ENCODE measurements at places on chromosomes 2 and 18. TPM values are rescaled to one million over a fixed set of nuclear protein-coding genes. Genes with fewer than 3 reads are reported as not detected.

DSG4 gene
- not detected for total RNA-seq

ATG16L1 gene
- total RNA-seq, result 31.6 TPM

RGPD3 gene
- total RNA-seq, result 0.28 TPM

CCDC74B gene
- 9.2 TPM for total RNA-seq

IL1RN gene
- not detected for total RNA-seq

DQX1 gene
- 0.93 TPM for total RNA-seq

DNA sequence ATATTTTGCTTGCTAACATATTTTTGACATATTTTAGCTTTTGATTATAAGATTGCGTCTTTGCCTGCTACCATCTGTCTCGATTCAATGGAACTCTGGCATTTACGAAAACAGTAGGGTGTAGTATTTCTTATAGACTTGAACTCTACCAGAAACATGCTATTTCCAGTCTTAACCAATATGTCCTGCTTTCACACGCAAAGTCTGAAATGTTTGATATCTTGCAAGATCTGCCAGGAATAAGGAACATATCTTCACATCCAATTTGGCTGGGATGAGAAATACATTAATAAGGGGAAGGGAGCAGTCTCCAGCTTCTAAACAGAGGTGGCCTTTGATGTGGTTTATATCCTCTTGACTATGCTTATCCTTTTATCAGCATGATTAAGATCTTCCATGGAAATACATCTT lies 299.4 kb downstream of the ZNF521 start:
- H3K4me3 ChIP-seq, result no peak overlapping the region
- peaks cover 2% of the 10 kb centered on the region for H3K27me3 ChIP-seq
- no peak for DNase-seq
- H3K4me1 ChIP-seq, result peaks cover 8% of the 10 kb centered on the region
- no peaks in the 10 kb centered on the region for H3K36me3 ChIP-seq

- DNase-seq, result peak; percentile 92
- no peaks in the 10 kb centered on the region for H3K36me3 ChIP-seq
- peaks cover 5% of the 10 kb centered on the region for H3K4me1 ChIP-seq
- H3K27ac ChIP-seq, result peak overlapping the region; percentile 89
- no peaks in the 10 kb centered on the region for H3K27me3 ChIP-seq
- H3K4me3 ChIP-seq, result peak overlapping the region; percentile 78
These were observed 319.0 kb upstream of the SOX11 start for GRCh38 chr2:5373200-5373599.

GRCh38 chr2:134683561-134684112 lies 35.2 kb downstream of the TMEM163 start:
- peaks cover 8% of the 10 kb centered on the region for H3K27me3 ChIP-seq
- H3K27ac ChIP-seq, result no peak overlapping the region
- no peak for DNase-seq
- H3K36me3 ChIP-seq, result no peaks in the 10 kb centered on the region

GRCh38 chr2:118535818-118536212 lies 311.6 kb downstream of the EN1 start:
- DNase-seq, result no peak
- H3K27me3 ChIP-seq, result peaks cover 8% of the 10 kb centered on the region
- H3K4me3 ChIP-seq, result no peak overlapping the region
- H3K27ac ChIP-seq, result no peak overlapping the region
- H3K36me3 ChIP-seq, result no peaks in the 10 kb centered on the region
- no peaks in the 10 kb centered on the region for H3K4me1 ChIP-seq

GRCh38 chr2:235877275-235877802 lies 290.8 kb downstream of the GBX2 start:
- DNase-seq, result no peak
- H3K27me3 ChIP-seq, result no peaks in the 10 kb centered on the region
- H3K4me3 ChIP-seq, result no peak overlapping the region

DNA sequence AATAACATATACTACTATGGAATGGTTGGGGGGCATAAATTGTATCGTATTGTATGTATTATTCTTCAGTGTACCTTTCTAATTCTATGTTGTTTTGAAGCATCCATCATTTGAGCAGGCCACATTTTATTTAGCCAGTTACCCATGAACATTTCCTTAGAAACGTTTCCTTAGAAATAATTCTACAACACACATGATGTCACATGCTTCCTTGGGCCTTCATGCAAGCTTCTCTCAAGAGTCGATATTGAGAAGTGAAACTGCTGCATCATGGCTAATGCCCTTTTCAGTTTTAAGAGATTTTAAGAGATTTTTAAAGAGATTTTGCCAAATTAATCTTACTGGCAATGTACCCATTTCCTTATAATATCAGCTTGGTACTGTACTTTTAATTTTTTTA lies 63.9 kb downstream of the ALPK2 start:
- no peaks in the 10 kb centered on the region for H3K4me1 ChIP-seq
- no peak overlapping the region for H3K4me3 ChIP-seq
- no peaks in the 10 kb centered on the region for H3K27me3 ChIP-seq

DNA sequence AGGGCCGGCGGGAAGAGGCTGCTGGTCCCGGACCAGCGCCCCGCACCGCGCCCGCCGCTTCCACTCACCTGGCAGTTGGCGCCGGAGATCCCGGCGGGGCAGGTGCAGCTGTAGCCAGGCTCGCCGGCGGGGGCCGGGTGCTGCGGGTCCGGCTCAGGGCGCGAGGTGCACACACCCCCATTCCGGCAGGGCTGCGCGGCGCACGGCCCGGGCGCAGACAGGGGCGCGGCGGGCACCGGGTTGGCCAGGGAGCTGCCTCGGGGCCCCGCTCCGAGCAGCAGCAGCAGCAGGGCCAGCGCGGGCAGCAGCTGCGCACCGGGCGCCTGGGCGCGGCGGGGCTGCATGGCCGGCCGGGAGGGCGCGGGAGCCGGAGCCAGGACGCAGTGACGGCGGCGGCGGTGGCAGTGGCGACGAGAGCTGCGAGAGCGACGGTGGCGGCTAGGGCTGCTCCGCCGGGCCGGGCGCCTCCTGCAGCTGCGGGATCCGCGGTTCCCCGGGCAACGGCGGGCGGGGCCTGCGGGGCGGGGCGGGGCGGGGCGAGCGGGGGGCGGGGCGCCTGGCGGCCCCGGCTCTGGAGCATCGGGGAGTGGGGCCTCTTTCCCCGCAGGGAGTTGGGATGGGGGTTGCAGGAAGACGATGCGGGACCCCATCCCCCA lies at the start of gene DNER:
DNER (minus strand) TSS at position 476 of the 656 bp plus-strand sequence; CDS start at position 344, 132 bp downstream.
- H3K4me3 ChIP-seq, result peak within 1 kb of the TSS; percentile 70
- no peaks in the 10 kb centered on the region for H3K36me3 ChIP-seq
- peaks cover 93% of the 10 kb centered on the region for H3K27me3 ChIP-seq
- no peak within 1 kb of the TSS for H3K27ac ChIP-seq

GRCh38 chr18:62066102-62066818 lies 120.6 kb downstream of the PIGN start:
- H3K27me3 ChIP-seq, result no peaks in the 10 kb centered on the region
- DNase-seq, result no peak
- H3K4me1 ChIP-seq, result no peaks in the 10 kb centered on the region
- peaks cover 7% of the 10 kb centered on the region for H3K36me3 ChIP-seq
- H3K27ac ChIP-seq, result no peak overlapping the region

DNA sequence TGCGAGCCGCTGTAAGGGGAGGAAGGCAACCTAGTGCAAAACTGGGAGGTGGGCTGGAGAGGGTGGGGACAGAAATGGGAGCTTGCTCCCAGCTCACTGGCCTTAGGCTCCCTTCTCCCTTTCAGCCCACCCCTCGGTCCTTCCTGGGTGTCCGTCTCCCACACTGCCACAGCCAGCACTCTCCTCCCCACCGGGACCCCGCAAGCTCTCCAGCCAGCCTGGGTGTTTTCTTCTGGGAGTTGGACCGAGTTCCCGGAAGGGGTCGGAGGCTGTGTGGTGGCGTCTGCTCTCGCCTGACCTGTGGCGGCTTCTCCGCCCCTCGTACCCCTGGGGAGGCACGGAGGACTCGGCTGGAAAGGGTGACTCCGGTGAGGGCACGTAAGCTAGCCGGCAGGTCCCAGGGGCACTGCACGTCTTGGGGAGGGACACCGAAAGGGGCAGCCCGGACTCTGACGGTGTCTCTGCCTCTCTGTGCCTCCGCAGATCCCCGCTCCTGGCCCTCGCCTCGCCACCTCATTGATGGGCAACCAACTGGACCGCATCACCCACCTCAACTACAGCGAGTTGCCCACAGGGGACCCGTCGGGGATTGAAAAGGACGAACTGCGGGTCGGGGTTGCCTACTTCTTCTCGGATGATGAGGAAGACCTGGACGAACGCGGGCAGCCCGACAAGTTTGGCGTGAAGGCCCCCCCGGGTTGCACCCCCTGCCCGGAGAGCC lies 1.1 kb downstream of the LRATD1 start:
- no peaks in the 10 kb centered on the region for H3K36me3 ChIP-seq
- H3K27ac ChIP-seq, result no peak overlapping the region
- H3K27me3 ChIP-seq, result peaks cover 92% of the 10 kb centered on the region
- H3K4me1 ChIP-seq, result no peaks in the 10 kb centered on the region

- H3K4me1 ChIP-seq, result peaks cover 5% of the 10 kb centered on the region
- H3K36me3 ChIP-seq, result no peaks in the 10 kb centered on the region
- H3K27me3 ChIP-seq, result no peaks in the 10 kb centered on the region
These were observed 245.4 kb downstream of the METTL4 start for GRCh38 chr18:2325933-2326332.

DNA sequence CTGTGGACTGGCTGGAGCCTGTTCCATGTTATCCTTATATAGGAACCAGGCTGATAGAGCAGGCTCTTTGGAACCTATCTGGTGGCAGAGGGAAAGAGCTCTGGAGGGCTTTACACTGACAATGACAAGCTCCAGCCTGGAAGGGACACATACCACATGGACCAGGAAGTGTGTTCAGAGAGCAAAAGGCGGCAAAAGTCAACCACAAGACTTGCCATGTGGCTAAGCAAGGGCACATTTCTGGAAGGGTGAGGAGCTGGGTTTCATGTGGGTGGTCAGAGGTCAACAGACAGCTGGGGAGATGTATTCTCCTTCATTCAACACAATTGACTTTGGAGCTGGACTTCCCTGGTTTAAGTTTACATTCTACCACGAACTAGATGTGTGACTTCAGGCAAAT lies 325.2 kb downstream of the DYSF start:
- no peaks in the 10 kb centered on the region for H3K36me3 ChIP-seq
- H3K27me3 ChIP-seq, result no peaks in the 10 kb centered on the region
- DNase-seq, result no peak
- H3K4me3 ChIP-seq, result no peak overlapping the region
- no peaks in the 10 kb centered on the region for H3K4me1 ChIP-seq

DNA sequence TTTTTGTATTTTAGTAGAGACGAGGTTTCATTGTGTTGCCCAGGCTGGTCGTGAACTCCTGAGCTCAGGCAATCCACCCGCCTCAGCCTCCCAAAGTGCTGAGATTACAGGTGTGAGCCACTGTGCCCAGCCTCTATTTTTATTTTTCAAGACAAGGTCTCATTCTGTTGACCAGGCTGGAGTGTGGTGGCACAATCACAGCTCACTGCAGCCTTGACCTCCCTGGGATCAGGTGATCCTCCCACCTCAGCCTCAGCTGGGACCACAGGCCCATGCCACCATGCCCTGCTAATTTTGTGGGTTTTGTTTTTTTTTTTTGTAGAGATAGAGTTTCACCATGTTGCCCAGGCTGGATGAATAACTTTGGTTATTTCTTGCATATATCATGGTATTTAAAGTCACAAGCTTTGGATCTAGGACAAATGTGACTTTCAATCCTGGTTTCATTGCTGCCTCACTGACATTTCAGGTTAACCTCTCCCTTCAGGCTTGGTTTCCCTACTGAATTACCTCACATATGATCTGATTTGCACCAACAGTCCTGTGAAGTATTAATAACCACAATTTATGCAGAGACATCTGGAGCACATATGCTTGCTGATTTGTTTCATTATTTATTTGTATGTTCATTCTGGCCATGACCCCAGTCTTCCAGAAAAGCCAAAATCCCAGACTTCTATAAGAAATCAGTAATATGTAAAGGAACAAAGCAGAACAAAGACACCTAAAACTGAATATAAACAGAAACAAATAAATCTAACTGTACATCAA lies 17.5 kb upstream of the RAB31 start:
- H3K27me3 ChIP-seq, result no peaks in the 10 kb centered on the region
- H3K4me3 ChIP-seq, result no peak overlapping the region
- no peak overlapping the region for H3K27ac ChIP-seq
- H3K4me1 ChIP-seq, result no peaks in the 10 kb centered on the region
- no peak for DNase-seq

DNA sequence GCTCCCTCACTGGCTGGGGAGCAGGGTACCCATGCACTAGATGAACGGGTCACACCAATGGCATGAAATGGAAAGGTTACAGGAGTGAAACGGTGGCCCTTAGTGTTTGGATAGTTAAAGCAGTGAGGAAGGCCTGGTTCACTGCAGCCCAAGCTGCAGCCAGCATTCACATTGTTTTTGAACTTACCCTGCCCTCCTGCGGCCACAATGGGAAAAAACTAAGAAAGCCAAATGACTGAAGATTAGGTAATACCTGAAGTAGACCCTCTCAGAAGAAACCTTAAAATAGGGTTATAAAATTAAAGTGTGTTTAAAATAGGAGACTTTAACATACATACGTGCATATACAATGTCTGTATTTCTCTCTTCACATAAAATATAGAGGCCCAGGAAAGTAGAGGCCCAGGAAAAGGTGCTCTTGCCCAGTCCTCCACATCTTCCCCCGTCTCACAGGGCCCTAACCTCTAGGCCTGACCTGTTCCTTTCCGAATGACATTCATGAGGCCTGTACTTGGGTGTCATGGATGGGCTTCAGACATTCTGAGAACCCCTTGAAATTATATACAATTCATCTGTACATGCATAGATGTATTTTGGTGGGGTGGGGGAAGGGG lies 33.3 kb downstream of the DOK1 start:
- H3K27me3 ChIP-seq, result peaks cover under 1% of the 10 kb centered on the region
- H3K4me3 ChIP-seq, result no peak overlapping the region
- H3K4me1 ChIP-seq, result peaks cover 18% of the 10 kb centered on the region
- no peak overlapping the region for H3K27ac ChIP-seq

GRCh38 chr18:2425426-2426317 lies 145.6 kb downstream of the METTL4 start:
- H3K36me3 ChIP-seq, result no peaks in the 10 kb centered on the region
- no peaks in the 10 kb centered on the region for H3K27me3 ChIP-seq
- DNase-seq, result no peak
- H3K4me3 ChIP-seq, result no peak overlapping the region
- no peak overlapping the region for H3K27ac ChIP-seq

DNA sequence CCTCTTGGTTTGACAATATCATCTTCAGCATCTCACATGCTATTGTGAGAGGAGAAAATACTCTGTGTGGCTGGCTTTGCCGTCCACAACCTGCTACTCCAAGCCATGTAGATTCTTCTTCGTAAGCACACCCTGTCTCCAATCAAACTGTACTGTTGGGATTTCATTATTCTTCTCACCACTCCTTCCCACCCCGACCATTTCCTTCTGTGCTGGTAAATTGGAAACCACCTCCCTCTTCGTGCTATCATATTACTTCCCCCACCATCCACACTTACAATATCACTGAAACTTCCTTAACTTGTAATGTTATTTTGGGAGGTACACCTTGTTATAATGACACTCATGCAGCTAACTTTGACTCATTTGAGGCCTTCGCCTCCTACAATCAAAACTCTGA lies 3.2 kb upstream of the AGXT start:
- peaks cover 7% of the 10 kb centered on the region for H3K27me3 ChIP-seq
- no peak overlapping the region for H3K27ac ChIP-seq
- no peak overlapping the region for H3K4me3 ChIP-seq
- no peaks in the 10 kb centered on the region for H3K36me3 ChIP-seq

GRCh38 chr2:54947136-54947535 lies 103.1 kb downstream of the RTN4 start:
- no peaks in the 10 kb centered on the region for H3K36me3 ChIP-seq
- peaks cover 6% of the 10 kb centered on the region for H3K4me1 ChIP-seq
- no peaks in the 10 kb centered on the region for H3K27me3 ChIP-seq
- no peak for DNase-seq

- no peaks in the 10 kb centered on the region for H3K36me3 ChIP-seq
- H3K4me3 ChIP-seq, result no peak overlapping the region
- DNase-seq, result peak; percentile 59
- H3K27me3 ChIP-seq, result no peaks in the 10 kb centered on the region
- H3K27ac ChIP-seq, result no peak overlapping the region
These were observed 11.5 kb downstream of the GPR55 start for GRCh38 chr2:230913406-230914143.

Measured in endodermal cell (in vitro differentiated cells).